ENCODE measurements at places on chromosomes 13 and 19.

- no peak for DNase-seq
Measured at GRCh38 chr19:48290401-48290770, 20.5 kb downstream of the ZNF114 start.

- DNase-seq, result no peak
Measured at GRCh38 chr13:43432958-43433357, 353.8 kb downstream of the ENOX1 start.

GRCh38 chr13:111460548-111461444 lies 140.4 kb downstream of the TEX29 start:
- peak; percentile 20 for DNase-seq

- no peak for DNase-seq
Measured at GRCh38 chr19:7602935-7603497, 7.4 kb downstream of the CAMSAP3 start.

DNA sequence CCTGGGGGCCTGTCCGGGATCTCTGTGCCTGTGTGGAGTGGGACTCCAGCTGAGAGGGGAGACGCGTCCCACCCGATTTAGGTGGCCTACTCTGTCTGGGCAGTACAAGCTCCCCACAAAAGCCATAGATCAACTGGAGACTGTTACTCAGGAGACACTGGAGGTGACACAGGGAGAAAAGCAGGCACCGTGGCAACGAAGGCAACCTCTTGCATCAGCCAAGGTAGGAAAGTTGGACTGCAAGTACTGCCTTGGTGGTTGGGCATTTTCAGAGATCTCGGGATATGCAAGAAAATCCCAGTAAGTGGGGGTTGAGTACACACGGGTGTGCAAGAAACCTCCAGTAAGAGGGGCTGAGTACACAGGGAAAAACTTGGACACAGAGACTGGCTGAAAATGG lies 1060.0 kb upstream of the MIR17HG start:
- DNase-seq, result no peak

GRCh38 chr19:51531349-51532315 lies at the start of gene SIGLEC6:
Gene SIGLEC6 (minus strand): TSS chr19:51531670. CDS start chr19:51531648, 22 bp downstream.
- DNase-seq, result no peak

DNA sequence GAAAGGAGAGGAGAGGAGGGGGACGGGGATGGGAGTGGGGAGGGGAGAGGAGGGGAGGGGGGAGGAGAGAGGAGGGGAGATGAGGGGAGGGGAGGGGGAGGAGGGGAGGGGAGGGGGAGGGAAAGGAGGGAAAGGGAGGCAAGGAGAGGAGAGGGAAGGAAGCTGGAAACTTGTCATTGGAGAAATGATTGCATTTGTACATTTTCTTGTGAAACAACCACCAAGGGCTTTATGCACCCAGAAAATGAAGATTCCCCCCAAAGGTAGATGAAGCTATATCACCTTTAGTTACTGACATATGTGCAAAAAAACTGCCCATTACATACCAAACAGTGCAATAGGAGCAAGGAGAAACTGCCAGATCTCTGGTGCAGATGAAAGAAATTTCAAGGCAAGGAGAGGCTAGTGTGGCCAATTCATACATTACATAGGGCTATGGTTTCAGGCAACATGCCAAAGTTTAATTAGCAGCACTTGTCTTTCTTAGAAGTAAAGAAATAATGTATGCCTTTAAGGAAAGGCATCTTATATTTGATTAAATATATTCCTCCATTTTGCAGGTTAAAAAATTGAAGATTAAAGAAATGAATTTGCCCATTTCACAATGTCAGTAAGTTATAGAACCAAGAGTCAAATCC lies 49.5 kb upstream of the STK24 start:
- no peak for DNase-seq

GRCh38 chr13:50484472-50485113 lies 358.9 kb downstream of the DLEU7 start:
- no peak for DNase-seq

GRCh38 chr13:27643334-27644132 lies 21.8 kb downstream of the POLR1D start:
- no peak for DNase-seq

- no peak for DNase-seq
Measured at GRCh38 chr19:7687177-7687576, 6.5 kb downstream of the TRAPPC5 start.

DNA sequence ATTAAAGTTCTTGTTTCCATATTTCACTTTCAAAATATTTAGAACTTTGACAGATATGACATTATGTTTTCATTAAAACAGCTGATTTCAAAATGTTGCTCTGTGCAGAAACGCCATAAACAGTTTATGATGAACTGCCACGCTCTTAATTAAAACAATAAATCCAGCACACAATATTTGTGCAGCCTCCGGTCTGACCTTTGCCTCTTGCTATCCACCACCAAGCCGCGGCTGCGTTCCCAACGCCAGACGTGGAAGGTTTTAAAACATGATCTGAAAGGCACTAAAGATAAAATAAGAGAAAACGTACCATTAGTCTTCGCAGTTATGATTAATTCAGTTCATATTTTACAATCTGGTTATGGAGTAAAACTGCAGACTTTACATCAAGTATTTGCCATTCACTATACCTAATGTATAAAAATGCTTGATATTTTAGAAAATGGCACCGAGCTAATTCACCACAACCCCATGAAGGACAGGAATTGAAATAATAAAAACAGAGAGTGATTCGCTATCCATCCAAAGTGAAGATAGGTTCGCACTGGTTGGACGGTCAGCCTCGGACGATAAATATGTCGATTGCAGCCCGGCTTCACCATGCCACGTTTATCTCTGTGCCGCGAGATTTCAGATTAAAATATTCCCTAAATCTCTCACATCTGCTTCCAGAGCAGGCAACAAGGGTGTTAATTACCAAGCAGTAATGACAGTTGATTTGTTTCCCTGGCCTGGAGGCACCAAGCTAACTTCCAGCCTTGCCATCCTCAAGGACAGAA lies 103.3 kb upstream of the ZNF507 start:
- no peak for DNase-seq

DNA sequence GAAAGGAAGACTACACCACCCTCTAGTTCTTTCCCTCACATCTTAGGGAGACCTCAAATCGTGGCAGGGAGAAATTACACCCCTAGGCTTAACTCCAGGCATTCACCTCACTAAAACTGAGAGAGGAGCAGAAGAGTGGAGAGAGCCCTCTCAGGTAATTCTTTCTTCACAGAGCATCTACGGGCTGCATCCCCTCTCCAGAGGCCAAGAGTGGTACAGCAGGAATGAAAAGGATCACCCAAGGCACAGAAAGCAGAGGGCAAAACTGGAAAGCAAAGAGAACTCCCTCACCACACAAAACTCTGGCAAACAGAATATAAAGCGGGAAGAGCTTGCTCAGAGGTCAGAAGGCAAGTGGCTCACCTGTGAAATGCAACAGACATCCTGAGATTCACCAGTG lies 661.2 kb downstream of the TBC1D4 start:
- DNase-seq, result no peak

- DNase-seq, result no peak
Measured at GRCh38 chr13:73225990-73226389, 167.2 kb downstream of the KLF5 start.

DNA sequence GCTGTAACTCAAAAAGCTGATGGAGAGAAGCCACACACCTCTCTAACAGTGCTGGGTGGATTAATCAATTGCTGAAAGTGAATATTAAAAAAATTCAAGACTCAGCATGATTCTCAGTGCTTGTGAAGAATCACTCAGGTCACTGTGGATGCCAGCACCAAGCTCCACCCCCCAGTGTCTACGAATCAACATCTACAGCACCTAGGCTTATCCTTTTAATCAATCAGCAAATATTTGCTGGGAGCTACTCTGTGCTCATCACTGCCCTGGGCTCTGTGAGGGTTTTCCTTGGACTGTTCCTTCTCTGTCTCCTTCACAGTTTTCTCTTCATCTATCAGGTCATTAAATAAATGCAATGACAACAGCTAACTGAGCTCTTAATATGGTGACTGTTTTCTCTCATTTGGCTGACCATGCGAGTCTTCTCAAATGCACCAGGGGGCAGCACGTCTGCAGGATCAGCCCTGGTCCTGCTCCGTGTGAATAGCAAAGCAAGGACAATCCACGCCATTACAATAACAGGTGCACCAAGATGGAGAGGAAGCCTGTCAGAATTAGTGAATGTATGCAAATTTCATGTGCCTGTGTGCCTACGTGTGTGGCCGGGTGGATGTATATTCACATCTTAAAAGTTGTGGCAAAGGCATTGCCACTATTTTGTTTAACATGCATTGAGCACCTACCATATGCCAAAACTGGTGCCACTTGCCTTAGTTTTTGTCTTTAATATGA lies 14.6 kb upstream of the C13orf42 start:
- peak; percentile 54 for DNase-seq

- no peak for DNase-seq
Measured at GRCh38 chr19:29873801-29874575, 62.2 kb downstream of the CCNE1 start.

GRCh38 chr19:15247107-15248014 lies 15.1 kb upstream of the EPHX3 start:
- DNase-seq, result no peak

DNA sequence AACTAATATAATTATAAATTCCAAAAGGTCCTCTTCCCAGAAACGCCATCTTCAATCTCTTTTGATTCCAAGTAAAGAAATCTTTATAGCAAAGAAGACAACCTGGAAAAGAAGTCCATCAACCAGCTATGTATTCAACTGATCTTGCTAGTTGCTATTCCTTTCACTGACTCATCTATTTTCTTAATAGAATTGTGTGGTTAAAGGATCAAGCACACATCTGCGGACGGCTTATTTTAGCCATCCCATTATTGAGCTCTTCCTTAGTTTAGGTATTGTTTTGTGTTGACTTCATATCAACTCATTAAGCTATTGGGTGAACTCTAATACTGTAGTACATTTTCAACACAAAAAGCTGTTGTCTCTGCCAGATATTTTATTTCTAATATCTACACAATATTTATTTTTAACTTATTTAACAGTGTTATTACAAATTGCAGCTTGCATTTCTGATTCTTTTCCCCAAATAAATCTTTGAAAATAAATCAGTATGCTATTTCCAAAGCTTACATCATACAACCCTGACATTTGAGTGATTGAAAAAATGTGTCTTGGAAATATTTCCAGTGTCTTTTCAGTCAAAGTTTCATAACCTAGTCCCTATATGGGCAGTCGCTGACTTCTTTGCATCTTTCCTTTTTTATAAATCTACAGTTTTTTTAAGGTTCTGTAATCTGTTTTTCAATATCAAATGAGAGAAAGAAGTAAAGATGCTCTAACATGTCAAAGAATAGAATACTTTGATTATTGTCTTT lies 158.8 kb upstream of the SPRY2 start:
- DNase-seq, result no peak
